ENCODE measurements at places on chromosomes 11 and 22. TPM values are rescaled to one million over a fixed set of nuclear protein-coding genes. Genes with fewer than 3 reads are reported as not detected.

DNA sequence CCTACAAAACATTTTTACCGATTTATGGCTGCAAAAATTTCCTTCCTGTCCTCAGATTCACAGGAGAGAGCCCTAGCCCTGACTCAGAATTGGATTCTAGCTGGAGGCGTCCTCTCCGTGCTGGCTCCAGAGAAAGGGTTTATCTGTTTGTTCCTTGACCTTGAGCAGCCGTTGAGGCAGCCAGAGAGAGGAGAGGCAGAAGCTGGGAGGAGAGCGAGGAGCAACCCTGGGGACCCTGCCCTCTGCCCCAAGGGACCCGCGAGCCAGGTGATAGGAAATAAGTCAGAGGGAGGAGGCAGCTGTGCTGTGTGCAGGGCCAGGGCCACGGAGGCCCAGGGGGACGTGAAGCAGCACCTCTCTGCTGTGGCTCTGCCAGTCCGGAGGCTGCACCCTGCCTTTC lies 75.6 kb downstream of the IGLL1 start:
- no peaks in the 10 kb centered on the region for H3K4me1 ChIP-seq
- H3K27me3 ChIP-seq = no peaks in the 10 kb centered on the region
- no peaks in the 10 kb centered on the region for H3K36me3 ChIP-seq
- no peak for DNase-seq
- H3K4me3 ChIP-seq = no peak overlapping the region

GRCh38 chr22:24744638-24745037 lies 29.9 kb downstream of the PIWIL3 start:
- no peaks in the 10 kb centered on the region for H3K4me1 ChIP-seq
- H3K4me3 ChIP-seq = no peak overlapping the region
- no peaks in the 10 kb centered on the region for H3K27me3 ChIP-seq

Gene ADAMTS15
- total RNA-seq = 2.5 TPM

DNA sequence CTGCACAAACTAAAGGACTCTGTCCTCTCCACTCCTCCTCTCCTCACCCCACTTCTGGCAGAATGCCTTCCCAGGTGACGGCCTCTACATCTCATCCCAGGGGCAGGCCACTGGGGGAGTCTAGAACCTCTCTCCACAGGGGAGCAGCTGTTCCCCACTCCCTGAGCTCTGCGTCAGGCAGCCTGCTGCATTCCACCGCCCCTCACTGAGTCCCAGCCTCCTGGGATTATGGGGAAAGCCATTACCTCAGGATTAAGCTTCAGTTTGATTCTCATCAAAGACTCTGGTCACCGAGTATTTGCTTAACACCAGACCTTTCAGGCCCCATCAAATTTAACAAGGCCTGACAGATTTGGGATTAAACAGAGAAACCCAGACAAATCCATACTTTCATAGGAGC lies 405.9 kb downstream of the NXPE2 start:
- H3K36me3 ChIP-seq = no peaks in the 10 kb centered on the region
- H3K27ac ChIP-seq = no peak overlapping the region
- no peak for DNase-seq
- no peaks in the 10 kb centered on the region for H3K4me1 ChIP-seq
- H3K27me3 ChIP-seq = no peaks in the 10 kb centered on the region

DNA sequence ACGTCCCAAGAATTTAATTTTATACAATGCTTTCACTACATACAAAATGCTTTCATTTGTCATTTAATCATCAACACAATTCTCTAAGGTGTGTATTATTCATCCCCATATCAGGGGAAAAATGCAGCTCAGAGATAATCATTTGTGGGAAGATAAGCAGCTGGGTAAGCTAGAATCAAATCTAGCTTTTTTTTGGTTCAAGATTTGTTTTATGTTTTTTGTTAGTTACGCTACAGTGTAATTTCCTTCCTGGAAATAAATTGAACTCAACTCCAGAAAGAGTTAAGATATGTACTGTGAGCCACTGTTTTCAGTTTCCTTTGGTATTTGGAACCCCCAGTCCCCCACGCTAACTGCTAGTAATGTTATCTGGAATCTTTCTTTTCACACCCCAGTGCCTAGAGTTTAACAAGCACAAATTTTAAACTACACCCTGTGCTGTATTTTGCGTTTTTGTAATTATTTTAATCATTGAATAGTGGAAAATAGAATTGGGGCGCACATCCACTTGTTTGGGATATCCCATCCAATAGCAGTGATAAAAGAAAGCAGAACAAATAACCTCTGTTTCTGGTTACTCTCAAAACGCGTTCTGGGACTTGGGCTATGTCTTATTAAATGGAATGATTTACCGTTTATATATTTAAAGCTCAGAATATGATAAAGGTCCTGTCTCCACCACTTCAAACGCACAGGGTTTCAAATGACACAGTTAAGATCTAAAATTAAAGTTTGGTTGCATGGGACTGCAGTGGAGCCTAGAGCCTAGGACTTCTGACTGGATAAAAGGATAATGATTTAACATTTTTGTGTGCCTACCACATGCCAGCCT lies 2.1 kb upstream of the HSPA8 start:
- peaks cover 22% of the 10 kb centered on the region for H3K36me3 ChIP-seq
- H3K27ac ChIP-seq = peak overlapping the region; percentile 100
- no peak for DNase-seq
